ENCODE measurements at places on chromosomes 6 and 20.

GRCh38 chr20:57381596-57382503, 9.3 kb upstream of the RBM38 start:
- peak; percentile 79 for DNase-seq

DNA sequence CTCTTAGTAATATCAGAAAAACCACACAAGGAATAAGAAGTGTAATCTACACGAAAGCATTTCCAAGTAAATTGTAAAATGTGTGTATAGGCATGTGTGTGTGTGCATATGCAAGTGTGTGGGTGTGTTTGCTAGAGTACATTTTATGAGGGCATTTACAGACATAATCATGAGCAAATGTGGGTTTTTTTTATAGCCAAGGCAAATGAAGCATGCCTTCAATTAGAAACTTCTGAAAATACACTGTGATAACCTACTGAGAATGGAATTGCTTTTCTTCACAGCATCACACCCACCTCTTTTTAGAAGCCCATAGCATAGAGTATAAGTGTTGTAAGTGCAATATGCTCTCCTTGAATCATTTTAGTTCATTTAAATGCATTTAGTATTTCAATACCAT, 1721.1 kb downstream of the GRIK2 start:
- no peak for DNase-seq

DNA sequence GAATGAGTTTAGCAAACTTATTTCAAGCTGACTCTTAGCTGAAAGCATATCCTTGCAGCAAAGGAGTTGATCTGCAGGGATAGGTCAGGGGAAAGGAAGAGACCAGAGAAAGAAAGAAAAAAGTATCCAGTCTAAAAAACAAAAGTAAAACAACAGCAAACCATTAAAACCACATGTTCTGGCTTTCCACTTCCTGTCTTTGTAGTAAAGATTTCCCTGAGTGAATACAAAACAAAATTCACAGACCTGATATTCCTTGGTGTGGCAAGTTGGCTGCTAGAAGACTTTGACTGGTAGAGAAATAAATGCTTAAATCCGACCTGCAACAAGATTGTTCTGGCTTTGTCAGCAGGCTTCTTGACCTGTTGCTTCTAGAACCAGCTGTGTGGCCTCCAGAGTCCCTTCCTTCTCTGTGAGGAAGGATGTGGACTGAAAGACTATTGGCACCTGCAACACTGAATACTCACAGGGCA, 23.4 kb upstream of the MCM3 start:
- no peak for DNase-seq

GRCh38 chr20:20553541-20553940, 158.9 kb downstream of the RALGAPA2 start:
- DNase-seq: no peak

GRCh38 chr6:137873273-137873762, 6.3 kb downstream of the TNFAIP3 start:
- DNase-seq: no peak
